ENCODE measurements at places on chromosomes 16 and 17. TPM values are rescaled to one million over a fixed set of nuclear protein-coding genes. Genes with fewer than 3 reads are reported as not detected.

The NR1D1 gene
- total RNA-seq, result 4.6 TPM

The NEUROD2 gene
- total RNA-seq, result not detected

The TEX14 gene
- total RNA-seq, result 0.88 TPM

The LONP2 gene
- 22.4 TPM for total RNA-seq

The C17orf78 gene
- not detected for total RNA-seq

The VAT1 gene
- 295 TPM for total RNA-seq

The NHLRC4 gene
- 0.76 TPM for total RNA-seq

- DNase-seq, result no peak
These were observed 167.6 kb downstream of the MRTFB start for GRCh38 chr16:14238756-14239155.

DNA sequence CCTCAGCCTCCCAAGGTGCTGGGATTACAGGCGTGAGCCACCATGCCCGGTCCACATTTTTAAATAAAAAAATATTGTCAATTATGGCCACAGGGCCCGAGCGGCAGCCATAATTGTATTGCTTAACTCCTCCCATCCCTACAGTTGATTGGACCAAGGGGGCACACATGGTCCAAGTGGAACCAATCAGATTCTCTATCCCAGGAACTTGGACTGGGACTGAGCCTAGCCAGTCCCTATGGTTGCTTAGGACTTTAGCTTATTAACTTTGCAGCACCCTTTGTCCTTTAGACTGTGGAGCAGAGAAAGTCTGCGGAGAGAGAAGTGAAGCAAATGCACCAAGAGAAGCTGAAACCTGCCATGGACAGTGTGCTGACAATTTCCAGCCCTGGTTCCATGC is 5.5 kb upstream of the RDM1 start:
- no peak for DNase-seq

- DNase-seq, result no peak
These were observed 4.9 kb downstream of the SLC35G3 start for GRCh38 chr17:35189291-35189690.

DNA sequence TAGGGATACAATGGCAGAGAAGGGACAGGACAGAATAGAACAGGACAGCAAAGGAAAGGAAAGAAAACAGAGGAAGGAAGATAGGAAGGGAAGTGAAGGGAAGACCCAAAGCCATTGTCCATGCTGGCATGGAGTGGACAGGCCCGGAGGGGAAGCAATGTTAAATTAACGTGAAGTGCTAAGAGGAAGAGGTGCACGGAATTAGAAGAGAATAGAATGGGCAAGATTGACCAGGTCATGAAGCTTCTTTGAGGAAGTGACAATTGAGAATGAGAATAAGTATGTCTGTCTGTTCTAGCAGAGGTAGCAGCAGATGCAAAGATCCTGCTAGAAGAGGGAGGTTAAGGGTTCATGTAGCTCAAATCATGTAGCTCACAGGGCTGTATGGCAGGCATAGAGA is 117.2 kb downstream of the MAF start:
- DNase-seq, result no peak

DNA sequence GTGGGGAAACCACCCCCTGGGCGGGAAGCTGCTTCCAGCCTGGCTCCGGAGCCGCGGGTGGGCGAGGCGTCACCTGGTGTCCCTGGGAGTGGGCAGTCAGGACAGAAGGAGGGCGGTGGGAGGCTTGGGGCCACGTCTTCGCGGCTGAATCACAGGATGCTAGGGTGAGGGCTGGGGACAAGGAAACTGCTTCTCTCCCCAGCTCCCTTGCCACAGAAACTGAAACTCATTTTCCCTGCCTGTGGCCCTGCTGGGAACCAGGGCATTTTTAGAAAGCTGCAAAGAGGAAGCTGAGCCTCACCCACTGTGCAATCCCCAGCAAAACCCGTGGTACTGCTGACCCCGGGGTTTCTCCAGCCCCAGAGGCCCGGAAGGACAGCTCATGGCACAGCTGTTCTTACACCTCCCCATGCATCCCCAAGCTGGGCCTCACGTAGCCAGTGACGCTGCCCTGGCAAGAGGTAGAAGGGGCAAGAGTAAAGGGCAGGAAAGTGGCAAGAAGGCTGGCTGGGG is 8.2 kb downstream of the RHBDF2 start:
- no peak for DNase-seq

DNA sequence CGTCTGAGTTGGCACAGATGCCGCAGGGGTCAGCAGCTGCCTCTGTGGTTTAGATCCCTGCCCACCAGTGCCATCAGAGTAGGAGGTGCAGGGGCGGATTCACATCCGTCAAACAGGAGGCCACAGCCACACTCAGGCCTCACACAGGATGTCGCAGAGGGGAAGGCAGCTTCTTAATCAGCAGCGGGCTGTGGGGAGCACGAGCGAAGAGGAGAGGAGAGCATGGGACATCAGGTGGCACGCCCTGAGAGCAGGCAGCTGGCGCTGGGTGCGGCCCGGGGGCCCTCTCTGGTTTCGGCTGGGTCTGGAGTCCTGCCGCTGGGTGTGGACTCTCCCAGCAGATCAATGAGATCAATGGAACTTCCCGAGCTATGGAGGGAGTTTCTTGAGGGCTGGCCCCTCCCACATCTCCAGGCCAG is 9.6 kb downstream of the LLGL2 start:
- DNase-seq, result no peak

GRCh38 chr16:30032083-30032819 is 1.2 kb upstream of the TLCD3B start:
- peak; percentile 86 for DNase-seq

DNA sequence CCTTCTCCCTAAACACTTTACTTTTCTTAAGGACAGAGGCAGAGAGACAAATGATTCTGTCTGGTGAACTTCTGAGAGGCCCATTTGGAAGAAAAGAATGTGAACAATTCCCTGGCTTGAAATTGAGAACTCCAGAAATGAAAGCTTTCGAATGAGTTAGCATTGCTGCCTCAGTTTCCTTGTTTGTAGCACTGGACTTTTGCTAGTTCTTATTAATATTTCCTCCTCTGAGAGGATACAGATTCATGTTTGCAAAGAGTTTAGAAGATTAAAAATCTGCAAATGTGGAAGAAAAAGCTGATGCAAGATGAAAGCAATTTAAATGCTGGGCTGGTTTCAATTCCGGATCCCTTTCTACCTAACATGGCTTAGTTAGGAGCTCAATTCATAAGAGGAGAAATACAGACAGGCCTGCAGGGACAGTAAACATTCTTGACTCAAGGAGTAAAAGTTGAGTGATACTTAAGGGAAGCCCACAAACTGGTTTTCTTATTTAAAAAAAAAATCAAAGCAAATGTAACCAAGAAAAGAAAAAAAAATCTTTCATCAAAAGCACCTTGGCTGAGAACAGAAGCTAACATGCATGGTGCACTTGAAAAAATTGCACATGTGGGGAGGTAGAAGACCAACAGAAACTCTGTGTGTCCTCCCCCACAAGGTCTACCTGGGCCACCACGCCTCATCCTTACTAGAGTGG is 27.1 kb downstream of the HNF1B start:
- no peak for DNase-seq

- no peak for DNase-seq
These were observed 36.1 kb downstream of the TNFRSF13B start for GRCh38 chr17:16935786-16936185.

- no peak for DNase-seq
These were observed 96.8 kb upstream of the PSMD7 start for GRCh38 chr16:74199842-74200124.

DNA sequence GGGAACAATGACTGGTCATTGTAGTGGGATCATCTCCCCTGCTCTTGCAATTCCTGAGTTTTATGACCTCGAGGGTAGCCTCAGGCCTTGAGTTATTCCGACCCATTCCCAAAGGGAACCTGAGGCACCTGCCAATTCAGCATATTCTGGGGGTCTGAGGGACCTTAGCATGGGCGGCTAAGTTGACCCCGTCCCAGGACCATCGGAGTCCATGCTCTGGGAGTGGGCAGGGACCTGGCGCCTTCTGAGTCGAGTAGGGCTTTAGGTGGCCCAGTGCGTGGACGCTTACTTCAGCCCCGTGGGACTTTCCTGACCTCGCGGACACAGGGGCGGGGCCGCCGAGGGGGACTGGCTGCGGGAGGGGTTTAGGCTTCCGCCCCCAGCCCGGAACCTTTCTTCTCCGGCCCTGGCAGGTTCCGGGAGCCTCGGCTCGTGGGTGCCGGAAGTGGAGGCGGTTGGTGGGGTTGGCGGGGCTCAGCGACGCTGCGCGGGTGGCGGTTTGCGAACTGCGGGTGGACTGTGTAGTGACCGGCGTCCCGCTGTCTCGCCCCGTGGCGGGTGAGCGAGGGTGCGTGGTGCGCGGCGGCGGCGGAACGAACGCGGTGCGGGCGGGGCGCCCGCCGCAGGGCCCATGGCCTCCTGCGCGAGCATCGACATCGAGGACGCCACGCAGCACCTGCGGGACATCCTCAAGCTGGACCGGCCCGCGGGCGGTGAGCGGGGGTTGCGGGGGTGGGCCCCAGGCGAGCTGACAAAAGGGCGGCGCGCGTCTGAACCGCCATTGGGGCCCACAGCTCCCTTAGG is at the start of gene EDC4:
Gene EDC4, plus strand, starts transcription at position 422 of the 804 bp plus-strand sequence. Its CDS starts 210 bp downstream, at position 632.
- DNase-seq, result peak; percentile 92

DNA sequence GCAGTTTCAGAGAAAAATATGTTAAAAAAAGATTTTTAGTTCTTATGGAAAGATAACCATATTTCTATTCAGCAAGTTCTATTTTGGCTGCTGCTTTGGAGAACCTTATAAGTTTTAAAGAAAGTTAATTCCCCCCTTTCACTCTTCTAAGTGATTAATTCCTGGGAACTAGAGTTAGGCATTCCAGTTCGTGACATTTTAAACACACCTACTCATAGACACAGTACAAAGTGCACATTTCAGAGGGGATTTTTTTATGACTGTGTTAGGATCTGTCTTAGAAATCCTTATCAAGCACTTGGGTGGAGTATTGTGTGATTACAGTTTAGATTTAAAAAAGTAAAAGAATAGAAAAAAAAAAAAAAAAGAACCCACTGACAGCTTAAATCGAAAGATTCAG is 3.5 kb upstream of the CDH11 start:
- DNase-seq, result no peak

DNA sequence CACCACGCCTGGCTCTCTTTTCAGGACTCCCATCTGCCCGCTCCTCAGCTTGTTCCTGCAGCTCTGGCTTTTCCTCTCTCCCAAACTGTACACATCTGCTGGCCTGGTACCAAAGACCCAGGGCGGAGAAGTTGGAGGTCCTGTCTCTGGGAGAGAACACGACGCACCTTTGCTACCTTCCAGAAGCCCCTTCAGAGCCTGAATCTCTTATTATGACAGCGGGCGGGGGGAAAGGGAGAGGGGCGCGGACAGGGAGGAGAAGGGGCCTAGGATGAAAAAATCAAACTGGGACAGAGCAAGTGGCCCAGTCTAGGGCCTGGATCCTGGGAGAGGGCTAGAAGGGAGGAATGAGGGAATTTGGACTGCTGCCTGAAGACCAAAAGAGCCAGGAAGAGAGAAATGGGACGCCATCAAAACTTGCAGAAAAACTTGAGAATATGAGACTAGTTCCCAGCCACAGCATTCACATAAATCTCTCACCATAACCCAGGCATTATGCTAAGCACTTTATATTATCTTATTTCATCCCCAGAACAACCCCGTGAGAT is 2.5 kb upstream of the PER1 start:
- no peak for DNase-seq

- no peak for DNase-seq
These were observed 174.1 kb upstream of the MPHOSPH6 start for GRCh38 chr16:82344157-82344556.

DNA sequence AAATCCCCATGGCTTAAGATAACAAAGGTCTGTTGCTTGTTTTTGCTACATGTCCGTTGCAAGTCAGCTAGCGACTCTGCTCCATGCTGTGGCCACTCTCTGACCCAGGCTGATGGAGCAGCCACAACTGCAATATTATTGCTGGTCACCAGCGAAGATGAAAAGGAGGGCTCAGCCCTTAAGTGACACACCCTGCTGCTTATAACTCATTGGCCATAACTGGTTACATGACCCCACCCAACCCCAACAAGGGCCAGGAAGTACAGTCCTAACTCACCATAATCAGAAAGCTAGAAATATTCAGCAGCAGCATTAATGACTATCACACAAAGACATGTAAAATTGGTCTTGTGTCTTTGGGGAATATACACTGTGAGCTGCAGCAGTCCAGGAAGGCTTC is 224.3 kb downstream of the SOX9 start:
- DNase-seq, result no peak

DNA sequence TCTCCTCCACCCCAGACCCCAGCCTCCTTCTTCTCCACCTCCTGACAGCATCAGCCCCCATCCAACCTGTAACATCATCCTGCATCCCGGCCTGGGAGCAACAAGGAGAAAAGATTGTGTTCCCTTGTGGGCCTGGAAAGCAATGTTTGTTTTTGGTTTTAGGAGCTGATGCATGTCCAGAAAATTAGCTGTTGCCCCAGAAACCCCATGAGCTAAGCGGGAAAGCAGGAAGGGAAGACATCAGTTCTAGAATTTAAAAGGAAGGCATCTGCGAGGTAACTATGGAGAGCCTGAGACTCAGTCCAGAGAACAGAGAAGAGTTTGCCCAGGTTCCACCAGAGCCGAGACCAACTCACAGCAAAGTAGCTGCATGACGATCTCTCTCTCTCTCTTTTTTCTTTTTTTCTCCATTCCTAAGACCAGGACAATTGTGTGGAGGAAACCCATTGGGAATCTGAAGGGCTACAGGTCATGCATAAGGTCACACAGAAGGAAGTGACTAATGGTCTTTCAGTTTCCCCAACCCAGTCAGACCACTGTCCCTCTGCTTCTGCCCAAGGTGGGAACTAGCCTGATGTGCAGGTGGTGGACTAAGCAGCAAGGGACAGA is 124.4 kb downstream of the SLC39A11 start:
- no peak for DNase-seq

DNA sequence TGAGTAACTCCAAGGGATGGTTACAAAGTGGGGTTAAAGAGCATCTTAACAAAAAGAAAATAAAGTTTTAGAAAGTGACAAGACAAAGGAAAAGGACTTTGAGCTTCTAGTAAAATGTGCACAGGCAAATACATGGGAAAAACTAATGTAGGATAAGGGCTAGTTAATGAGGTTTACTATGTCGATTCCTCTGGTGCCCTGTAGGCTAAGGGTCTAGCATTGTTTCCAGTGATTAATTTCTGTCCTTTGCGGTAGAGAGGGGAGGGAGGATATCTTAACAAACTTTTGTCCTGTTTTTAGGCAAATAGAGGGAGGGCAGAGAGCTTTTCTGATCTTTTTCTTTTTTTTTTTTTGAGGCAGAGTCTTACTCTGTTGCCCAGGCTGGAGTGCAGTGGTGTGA is 96.6 kb upstream of the SIAH1 start:
- DNase-seq, result no peak

DNA sequence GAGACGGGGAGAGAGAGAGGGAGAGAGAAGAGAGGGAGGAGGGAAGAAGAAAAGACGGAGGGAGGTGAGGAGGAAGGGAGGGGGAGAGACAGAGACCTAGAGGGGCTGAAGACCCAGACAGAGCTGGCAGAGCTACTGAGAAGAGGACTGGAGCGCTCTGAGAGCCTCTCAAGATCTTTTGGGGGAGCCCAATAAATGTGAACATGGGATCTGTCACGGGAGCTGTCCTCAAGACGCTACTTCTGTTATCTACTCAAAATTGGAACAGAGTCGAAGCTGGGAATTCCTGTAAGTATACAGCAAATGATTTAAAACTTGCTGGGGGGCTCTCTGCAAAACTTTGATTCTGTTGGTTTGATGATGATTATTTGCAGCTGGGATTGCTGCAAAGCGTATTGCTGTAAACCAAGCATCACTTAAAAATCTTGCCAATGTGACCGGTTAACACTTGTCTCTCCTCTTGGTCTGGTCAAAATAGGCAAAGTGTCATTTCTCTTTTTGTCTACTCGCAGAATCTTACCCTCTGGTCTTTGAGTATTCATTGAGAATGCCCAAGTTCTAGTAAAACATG is 344 bp downstream of the CNTNAP4 start:
- no peak for DNase-seq
